ENCODE measurements at places on chromosomes 13 and 19.

- DNase-seq: no peak
Observed at GRCh38 chr19:3075605-3076431, 13.5 kb upstream of the TLE5 start.

- no peak for DNase-seq
Observed at GRCh38 chr13:112244495-112245177, 131.5 kb upstream of the SPACA7 start.

GRCh38 chr13:44470638-44471562 is 97.3 kb downstream of the SERP2 start:
- no peak for DNase-seq

GRCh38 chr13:61253105-61253877 is 162.4 kb downstream of the PCDH20 start:
- no peak for DNase-seq

DNA sequence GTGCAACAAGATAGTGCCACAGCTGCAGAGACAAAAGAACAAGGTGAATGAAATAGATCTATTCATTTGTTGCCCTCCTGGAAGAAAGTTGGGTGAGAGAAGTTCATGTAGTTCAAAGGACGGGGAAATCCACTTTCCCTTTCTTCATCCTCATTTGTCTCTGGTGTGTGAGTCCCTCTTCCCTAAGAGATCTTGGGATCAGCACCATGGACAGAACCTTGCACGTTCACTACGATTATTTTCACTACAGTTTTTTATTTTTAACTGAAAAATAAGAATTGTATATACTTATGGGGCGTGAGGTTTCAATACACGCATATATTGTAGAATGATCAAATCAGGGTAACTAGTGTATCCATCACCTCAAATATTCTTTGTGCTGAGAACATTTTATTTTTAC is 29.2 kb downstream of the NLRP5 start:
- DNase-seq: peak; percentile 7

- no peak for DNase-seq
Observed at GRCh38 chr13:31201341-31202031, 1.7 kb downstream of the B3GLCT start.

- no peak for DNase-seq
Observed at GRCh38 chr19:2803486-2804155, 16.0 kb upstream of the ZNF554 start.

GRCh38 chr19:40604647-40605215 is 3.6 kb downstream of the LTBP4 start:
- no peak for DNase-seq

- DNase-seq: peak; percentile 92
Observed at GRCh38 chr19:3710265-3710812, 2.2 kb downstream of the TJP3 start.

DNA sequence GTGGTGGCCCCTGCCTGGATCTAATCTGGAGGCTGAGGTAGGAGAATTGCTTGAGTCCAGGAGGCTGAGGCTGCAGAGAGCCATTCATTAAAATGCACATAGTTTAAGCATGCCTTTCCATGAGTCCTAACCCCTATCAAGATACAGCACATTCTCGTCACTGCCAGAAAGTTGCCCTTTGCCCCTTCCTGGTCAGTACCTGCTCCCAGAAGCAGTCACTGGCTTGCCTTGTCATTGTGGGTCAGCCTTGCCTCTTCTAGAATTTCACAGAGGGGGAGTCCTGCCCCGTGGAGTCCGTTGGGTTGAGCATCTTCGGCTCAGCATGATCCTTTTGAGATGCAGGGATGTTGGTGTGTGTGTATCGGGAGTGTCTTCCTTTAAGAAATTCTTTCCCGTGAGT is 10.8 kb downstream of the BICRA start:
- no peak for DNase-seq

DNA sequence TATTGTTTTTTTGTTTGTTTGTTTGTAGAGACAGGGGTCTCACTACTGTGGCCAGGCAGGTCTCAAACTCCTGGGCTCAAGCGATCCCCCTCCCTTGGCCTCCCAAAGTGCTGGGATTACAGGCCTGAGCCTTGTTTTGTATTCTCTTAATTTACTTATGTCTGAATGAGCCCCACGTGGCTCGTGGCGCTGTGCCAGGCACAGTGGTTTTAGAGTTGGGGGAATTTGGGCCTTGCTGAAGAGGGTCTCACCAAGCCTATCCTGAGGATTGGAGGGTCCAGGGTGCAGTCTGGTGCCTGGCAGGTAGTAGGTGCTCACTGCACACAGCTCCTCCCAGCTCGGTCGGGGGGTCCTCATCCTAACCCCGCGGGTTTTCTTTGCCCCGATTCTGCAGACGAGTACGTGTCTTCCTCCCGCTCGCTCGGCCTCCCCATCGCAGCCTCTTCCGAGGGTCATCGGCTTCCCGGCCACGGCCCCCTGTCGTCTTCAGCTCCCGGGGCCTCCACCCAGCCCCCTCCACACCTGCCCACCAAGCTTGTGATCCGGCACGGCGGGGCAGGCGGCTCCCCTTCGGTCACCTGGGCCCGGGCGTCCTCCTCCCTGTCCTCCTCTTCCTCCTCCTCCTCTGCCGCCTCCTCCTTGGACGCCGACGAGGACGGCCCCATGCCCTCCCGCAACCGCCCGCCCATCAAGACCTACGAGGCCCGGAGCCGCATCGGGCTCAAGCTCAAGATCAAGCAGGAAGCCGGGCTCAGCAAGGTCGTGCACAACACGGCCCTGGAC is 12.1 kb upstream of the EHD2 start:
- DNase-seq: no peak

DNA sequence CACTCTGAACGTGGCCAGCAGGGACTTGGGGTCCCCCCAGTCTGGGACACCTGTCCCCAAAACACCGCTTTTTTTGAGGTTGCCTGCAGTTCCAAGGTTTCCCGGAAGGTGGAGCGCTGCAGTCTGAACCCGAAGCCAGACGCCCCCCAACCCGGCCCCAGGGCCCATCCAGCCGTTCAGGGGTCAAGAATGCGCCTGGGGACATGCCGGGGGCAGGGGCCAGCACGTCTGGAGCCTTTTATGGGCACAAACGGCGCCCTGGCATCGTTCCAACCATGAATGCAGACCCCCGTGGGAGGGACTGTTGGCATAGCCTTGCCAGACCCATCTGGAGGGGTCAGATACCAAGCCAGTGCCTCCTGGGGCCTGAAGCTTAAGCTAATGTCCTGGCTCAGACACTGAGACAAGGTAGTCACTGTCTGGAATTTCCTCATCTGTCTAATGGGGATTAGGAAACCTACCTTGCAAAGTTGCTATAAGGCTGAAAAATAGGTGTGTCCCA is 6.9 kb downstream of the S1PR5 start:
- no peak for DNase-seq

DNA sequence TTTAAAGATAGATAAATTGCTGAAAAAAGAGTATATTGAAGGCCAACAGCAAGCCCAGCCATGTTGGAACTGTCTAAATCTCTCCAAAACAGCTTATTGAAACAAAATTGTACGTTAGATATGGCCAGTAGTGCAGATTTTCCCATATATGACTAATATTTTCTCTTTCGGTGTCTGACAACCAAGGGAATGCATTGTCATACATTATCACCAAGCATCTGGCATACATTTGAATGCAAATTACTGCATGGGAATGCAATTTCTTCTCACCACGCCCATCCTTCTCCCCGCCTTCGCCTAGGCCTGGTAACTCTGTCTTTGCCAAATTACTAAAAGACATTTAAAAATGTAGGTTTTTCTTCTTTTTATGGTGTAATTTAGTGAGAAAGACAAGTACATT is 32.5 kb upstream of the IRS2 start:
- no peak for DNase-seq

Measured in LNCaP clone FGC (cell line).